ENCODE measurements at places on chromosomes 4 and X. TPM values are rescaled to one million over a fixed set of nuclear protein-coding genes. Genes with fewer than 3 reads are reported as not detected.

- DNase-seq = no peak
These were observed 6.3 kb upstream of the TAB3 start for GRCh38 chrX:30895370-30895769.

GRCh38 chr4:166594326-166594946 is 639.9 kb downstream of the SPOCK3 start:
- no peak for DNase-seq

- DNase-seq = no peak
These were observed 30.1 kb downstream of the RTL5 start for GRCh38 chrX:72101597-72102037.

GRCh38 chr4:46648088-46648744 is 258.3 kb upstream of the GABRA2 start:
- DNase-seq = no peak

DNA sequence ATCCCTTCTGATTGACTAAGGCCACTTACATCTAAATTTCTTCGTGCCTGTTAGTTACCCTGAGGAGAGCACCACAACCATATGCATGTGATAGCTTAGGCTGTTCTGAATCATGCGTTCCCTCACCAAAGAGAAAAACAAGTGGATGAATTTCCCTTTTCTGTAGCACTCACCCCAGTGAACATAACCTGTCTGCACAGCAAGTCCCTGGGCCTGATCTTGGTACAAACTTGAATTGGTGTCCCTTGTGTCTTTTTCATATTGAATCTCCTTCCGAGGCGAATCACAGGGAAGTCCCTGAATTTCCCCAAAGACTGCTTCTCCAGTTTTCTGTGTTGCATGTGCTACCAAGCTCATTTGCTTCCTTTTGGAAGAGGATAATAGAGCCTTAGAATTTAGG is 100.4 kb downstream of the KLHL8 start:
- DNase-seq = no peak

GRCh38 chrX:129058405-129058804 is 464.9 kb downstream of the SMARCA1 start:
- DNase-seq = no peak

- no peak for DNase-seq
These were observed 68.3 kb downstream of the SLIT2 start for GRCh38 chr4:20319825-20320612.

GRCh38 chr4:146098397-146098796 is 77.1 kb upstream of the LSM6 start:
- no peak for DNase-seq

GRCh38 chr4:1789552-1789951 is 3.5 kb upstream of the FGFR3 start:
- DNase-seq = no peak

DNA sequence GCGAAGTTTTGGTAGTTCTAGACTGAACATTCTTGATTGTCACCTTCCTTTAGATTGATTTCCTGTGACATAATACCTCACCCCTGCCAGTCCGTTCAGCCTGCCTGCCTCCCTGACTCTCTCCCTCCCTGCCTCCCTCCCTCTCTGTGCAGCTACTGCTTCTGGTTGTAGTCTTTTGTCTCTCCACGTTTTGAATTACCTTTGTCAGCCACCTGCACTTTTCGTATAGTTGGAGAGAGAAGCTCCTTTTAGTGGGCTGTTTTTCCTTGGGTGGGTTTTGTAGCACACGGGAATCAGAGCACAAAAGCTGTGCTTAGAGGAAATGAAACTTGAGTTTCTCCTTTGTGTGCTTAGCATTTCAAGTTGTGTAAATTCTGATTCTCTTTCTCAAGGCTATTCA is 32.6 kb upstream of the MSMO1 start:
- no peak for DNase-seq

DNA sequence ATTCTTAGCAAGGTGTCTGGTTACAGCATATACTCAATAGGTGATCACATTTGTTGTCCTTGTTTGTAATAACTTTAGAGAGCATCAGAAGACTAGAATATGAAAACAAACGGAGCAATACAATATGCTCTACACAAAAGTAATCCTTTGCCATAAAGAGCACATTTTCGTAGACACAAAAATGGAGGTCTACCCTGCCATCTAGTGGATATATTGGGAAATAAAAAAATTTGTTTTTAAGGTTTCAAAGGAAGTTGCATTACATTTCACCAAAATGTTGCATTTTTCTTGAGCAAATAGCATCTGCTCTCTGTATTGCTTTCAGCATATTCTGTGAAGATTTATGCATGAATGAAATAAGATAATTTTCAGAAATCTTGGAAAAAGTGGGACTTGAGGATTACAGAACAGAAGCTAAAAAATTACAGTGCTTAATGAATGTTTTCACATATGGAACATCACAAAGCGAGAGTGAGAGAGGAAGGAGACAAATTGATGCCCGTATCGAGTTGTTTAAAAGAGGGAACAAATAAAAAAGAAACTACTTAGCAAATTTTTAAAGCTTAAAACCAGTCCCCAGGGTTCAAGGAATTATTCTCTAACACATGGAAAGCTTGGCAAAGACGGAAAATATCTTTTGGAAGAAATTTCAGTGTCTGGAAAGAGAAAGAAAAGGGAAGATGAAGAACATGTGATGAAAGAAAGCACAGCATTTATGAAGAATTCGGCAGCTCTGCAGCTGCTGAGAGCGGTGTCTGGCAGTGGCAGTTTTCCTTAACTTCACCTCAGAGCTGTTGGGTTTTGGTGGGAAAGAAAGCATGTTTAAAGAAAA is 390.1 kb downstream of the ANKRD50 start:
- no peak for DNase-seq

DNA sequence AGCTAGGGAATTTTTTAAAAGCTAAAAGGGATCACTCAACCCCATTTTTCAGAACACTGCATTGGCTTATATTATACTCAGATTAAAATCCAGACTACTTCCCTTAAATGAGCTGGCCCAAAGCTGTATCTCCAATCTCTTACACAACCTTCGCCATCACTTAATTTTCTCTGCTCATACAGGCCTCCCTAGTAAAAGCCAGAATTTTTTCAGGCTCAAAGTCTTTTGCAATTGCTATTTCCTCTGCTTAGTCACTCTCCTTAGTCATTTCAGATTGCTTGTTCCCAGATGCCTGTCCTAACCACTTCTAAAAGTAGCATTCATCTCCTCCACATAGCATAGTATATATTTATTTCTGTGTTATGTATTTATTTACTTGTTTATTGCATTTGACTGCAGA is 1587.9 kb upstream of the ADGRL3 start:
- DNase-seq = no peak

DNA sequence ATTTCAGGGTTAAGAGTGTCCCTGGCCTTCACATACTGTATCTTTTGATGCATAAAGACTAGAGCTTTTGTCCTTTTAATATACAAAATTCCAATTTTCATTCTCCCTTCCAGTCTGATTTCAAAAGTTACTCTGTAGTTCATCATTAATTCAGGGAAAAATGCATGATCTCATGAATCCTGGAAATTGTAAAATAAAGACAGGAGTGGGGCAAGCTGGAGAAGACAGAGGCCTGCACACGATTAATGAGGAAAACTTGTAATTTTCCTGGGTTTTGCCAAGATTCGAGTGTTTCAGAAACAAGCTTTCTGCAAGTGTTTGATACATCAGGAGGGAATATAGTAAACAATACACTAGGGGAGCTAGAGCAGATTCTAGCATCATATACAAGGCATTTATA is 947.9 kb downstream of the FAT4 start:
- no peak for DNase-seq

GRCh38 chr4:142128529-142128928 is 492.1 kb downstream of the IL15 start:
- no peak for DNase-seq

DNA sequence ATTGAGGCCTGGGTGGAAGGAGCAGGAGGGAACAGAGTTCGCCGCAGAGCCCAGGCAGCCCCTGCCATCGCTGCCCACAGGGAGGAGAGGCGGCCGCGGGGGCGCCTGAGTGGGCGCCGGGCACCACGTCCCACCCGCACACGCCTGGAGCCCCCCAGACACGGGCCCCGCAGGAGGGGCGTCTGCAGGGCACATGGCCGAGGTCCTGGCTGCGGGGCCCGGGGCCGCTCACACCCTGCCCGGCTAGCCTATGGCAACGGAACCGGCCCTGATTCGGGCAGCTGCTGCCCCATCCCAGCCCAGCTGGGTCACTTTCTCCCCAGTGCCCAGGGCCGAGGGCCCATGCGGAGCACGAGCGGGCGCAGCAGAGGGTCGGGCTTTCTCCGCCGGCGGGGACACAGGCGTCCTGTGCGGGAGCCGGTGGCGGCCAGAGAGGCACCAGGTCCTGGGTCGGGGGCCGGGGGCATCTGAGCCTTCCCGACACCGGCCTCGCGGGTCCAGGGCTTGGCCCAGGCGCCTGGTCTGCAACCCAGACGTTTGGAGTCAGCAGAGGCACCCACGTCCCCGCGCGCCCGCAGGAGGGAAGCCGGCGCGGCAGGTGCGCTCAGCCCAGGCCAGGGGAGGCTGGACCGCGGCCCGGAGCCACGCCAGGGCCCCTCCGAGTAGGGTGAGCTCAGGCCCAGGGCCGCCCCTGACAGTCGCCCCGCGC is 91.2 kb downstream of the FAM53A start:
- DNase-seq = no peak

DNA sequence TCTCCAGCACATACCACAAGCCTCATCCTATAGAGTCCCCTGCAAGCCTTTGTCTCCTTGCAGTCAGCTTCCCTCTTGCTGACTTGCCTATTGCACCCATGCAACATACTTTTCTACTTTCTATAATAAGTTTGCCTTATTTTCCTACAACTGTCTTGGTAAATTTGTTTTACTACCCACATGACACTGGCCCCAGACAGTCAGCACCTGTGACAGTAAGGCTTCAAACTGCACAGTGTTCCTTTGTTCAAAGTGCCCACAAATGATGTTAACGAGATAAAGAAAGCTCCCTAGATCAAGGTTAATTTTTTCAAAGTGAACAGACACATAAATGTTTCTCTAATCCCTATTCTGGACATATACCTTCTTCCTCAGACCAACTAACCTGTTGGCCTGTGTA is 529.1 kb upstream of the PCDH10 start:
- no peak for DNase-seq

DNA sequence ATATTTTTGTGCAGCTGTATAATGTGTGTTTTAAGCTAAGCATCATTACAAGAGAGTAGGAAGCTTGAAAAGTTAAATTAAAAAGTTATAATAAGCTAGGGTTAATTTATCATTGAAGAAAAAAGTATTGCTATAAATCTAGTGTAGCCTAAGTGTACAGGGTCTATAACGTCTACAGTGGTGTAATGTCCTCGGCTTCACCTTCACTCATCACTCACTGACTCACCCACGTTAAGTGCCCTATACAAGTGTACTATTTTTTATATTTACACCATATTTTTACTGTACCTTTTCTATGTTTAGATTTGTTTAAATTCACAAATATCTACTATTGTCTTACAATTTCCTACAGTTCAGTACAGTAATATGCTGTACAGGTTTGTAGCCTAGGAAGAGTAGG is 23.5 kb downstream of the ARAP2 start:
- no peak for DNase-seq

DNA sequence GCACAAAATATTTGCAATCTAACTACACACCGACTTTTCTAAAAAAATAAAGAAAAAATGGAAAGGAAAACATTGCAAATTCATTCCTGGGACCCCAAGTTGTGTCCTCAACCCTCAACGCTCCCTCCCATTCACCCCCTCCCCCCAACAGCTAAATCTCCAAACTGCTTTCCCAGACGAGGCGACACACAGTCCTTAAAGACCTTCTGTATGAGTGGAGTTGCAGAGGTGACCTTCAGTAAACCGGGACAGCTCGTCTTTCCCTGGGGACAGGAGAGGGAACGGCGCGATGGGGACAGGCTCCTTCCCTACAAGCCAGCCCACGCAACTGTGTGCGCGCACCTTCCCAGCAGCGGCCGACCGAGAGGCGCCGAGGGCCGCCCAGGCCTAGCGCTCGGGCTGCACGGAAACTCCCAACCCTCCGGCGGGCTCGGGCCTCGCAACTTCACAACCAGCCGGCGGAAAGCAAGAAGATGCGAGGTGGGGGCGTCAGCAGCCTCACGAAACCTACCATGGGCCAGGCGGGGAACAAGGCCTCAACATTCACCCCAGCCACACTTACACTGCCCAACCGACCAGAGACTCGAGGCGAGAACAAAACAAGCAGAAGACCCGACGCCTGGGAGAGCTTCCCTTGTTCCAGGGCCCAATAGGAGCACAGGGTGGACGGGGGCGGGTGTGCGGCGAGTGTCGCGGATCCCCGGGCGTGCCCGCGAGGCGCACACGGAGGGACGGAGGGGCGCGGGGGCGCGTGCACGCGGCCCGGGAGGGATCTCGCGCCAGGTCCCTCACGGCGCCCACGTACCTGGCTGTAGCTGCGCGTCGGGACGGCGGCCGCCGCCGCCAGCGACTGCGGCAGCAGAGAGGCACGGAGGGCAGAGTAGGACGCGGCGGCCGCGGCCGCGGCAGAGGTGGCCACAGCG is 763 bp downstream of the GRSF1 start:
- DNase-seq = peak; percentile 72

GRCh38 chr4:22500831-22501714 is 14.8 kb downstream of the ADGRA3 start:
- DNase-seq = no peak

DNA sequence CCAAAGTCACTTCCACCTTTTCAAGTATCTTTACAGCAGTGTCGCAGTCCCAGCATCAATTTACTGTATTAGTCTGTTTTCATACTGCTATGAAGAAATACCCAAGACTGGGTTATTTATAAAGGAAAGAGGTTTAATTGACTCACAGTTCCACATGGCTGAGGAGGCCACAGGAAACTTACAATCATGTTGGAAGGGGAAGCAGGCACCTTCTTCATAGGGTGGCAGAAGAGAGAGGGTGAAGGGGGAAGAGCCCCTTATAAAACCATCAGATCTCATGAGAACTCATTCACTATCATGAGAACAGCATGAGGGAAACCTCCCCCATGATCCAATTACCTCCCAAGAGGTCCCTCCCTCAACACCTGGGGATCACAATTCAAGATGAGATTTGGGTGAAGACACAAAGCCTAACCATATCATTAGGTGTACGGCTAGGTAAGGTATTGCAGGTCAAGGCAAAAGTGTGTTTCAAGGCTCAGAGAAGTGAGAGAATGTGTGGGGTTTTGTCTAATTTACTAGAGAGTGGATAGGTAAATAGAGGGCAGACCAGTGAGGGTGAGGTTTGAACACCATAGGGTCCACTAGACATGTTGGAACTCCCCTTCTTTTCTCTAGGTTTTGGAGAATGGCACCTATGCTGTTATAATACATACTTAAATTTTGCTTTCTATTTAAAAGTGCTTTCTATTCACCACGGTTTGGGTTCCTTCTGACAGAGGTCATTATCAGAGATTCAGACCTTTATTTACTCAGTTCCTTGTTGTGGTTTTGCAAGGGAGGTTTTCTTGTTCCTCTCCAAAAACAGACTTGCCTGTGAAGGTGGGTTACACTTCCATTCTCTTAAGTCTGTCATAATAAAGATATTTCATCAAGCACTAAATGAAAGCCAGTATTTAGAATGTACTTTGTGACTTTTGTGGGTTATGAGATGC is 186.6 kb downstream of the CPEB2 start:
- no peak for DNase-seq

- no peak for DNase-seq
These were observed 17.8 kb upstream of the TENM3 start for GRCh38 chr4:182225257-182225852.

EVC2 gene
- 26.2 TPM for total RNA-seq

EDA gene
- total RNA-seq = 3.5 TPM

CCDC149 gene
- 22.4 TPM for total RNA-seq

ABRAXAS1 gene
- 8.8 TPM for total RNA-seq

PCDH10 gene
- 0.39 TPM for total RNA-seq

SSX7 gene
- total RNA-seq = not detected

RNF150 gene
- 2.0 TPM for total RNA-seq

CYP2U1 gene
- 6.4 TPM for total RNA-seq

Measured in upper lobe of left lung (tissue), 6 donors.